ENCODE measurements at places on chromosomes 16 and 17. TPM values are rescaled to one million over a fixed set of nuclear protein-coding genes. Genes with fewer than 3 reads are reported as not detected.

The SOX8 gene
- 0.89 TPM for total RNA-seq

The AP2B1 gene
- total RNA-seq, result 67.3 TPM

The ACE gene
- total RNA-seq, result 3.4 TPM

The SOCS1 gene
- 1.4 TPM for total RNA-seq

The TOX3 gene
- total RNA-seq, result not detected

The KRTAP1-5 gene
- total RNA-seq, result 49.2 TPM

The KRTAP2-3 gene
- 13.4 TPM for total RNA-seq

The GRN gene
- 326 TPM for total RNA-seq

The PRSS33 gene
- total RNA-seq, result not detected

The MPP3 gene
- 6.3 TPM for total RNA-seq

The TMEM208 gene
- 24.9 TPM for total RNA-seq

DNA sequence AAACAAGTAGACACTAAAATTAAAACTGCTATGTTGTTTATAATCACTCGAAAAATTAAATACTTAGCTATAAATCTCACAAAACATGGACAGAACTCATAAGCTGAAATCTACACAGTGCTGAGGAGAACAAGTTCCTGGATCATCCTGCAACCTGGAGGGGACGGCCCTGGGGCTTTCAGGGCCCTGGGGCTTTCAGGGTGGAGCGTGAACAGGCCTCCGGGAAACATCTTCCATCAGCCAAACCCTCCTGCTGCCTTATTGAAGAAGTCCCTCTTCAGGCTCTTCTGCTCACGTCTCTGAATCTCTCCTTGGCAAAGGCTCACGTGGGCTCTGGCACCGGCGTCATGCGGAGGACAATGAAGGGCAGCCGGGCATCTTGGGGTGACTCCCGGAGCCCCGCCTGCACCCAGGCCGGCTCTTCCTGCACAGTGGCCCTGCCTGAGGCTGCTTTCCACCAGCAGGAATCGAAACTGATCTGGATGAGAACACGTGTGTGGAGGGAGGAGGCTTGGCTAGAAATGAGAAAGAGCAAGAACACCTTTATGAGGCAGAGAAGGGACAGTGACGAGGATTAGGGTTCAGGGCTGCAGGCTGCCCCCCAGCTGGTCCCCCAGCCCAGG is 127.3 kb downstream of the CDRT15L2 start:
- no peaks in the 10 kb centered on the region for H3K27me3 ChIP-seq
- peak; percentile 2 for DNase-seq
- no peaks in the 10 kb centered on the region for H3K4me1 ChIP-seq
- H3K4me3 ChIP-seq, result no peak overlapping the region
- no peaks in the 10 kb centered on the region for H3K36me3 ChIP-seq
- H3K27ac ChIP-seq, result no peak overlapping the region

- peaks cover 9% of the 10 kb centered on the region for H3K27me3 ChIP-seq
- DNase-seq, result peak; percentile 80
- no peak overlapping the region for H3K4me3 ChIP-seq
- no peaks in the 10 kb centered on the region for H3K36me3 ChIP-seq
Measured at GRCh38 chr17:33871720-33872540, 383.2 kb upstream of the CCL2 start.

GRCh38 chr16:82175627-82176026 is 5.6 kb upstream of the MPHOSPH6 start:
- H3K4me3 ChIP-seq, result no peak overlapping the region
- no peaks in the 10 kb centered on the region for H3K36me3 ChIP-seq
- no peak for DNase-seq
- H3K27ac ChIP-seq, result no peak overlapping the region
- H3K27me3 ChIP-seq, result peaks cover 4% of the 10 kb centered on the region
- H3K4me1 ChIP-seq, result no peaks in the 10 kb centered on the region

- no peaks in the 10 kb centered on the region for H3K27me3 ChIP-seq
- no peak overlapping the region for H3K4me3 ChIP-seq
- DNase-seq, result no peak
- H3K4me1 ChIP-seq, result no peaks in the 10 kb centered on the region
Measured at GRCh38 chr16:88477631-88478519, 24.8 kb downstream of the ZFPM1 start.

- no peak overlapping the region for H3K4me3 ChIP-seq
- 0 out of 2 replicates have a peak, but pooled peaks cover 11% of the 10 kb centered on the region for H3K4me1 ChIP-seq
- no peaks in the 10 kb centered on the region for H3K27me3 ChIP-seq
Measured at GRCh38 chr17:45384789-45385262, 47.8 kb downstream of the ARHGAP27 start.

- H3K27me3 ChIP-seq, result no peaks in the 10 kb centered on the region
- no peak for DNase-seq
- H3K4me1 ChIP-seq, result peaks cover 23% of the 10 kb centered on the region
- no peak overlapping the region for H3K27ac ChIP-seq
- H3K4me3 ChIP-seq, result no peak overlapping the region
- no peaks in the 10 kb centered on the region for H3K36me3 ChIP-seq
Measured at GRCh38 chr16:86572041-86572521, 5.5 kb downstream of the FOXC2 start.

- DNase-seq, result no peak
- no peak overlapping the region for H3K4me3 ChIP-seq
- peaks cover 76% of the 10 kb centered on the region for H3K4me1 ChIP-seq
- peak overlapping the region; percentile 16 for H3K27ac ChIP-seq
Measured at GRCh38 chr16:9105189-9105588, 13.7 kb downstream of the HAPSTR1 start.

GRCh38 chr16:88539652-88540345 is 30.4 kb upstream of the ZC3H18 start:
- no peak overlapping the region for H3K4me3 ChIP-seq
- no peaks in the 10 kb centered on the region for H3K36me3 ChIP-seq
- peaks cover 5% of the 10 kb centered on the region for H3K4me1 ChIP-seq
- H3K27ac ChIP-seq, result no peak overlapping the region

- no peaks in the 10 kb centered on the region for H3K36me3 ChIP-seq
- H3K27me3 ChIP-seq, result no peaks in the 10 kb centered on the region
- no peak overlapping the region for H3K27ac ChIP-seq
- peak overlapping the region; percentile 81 for H3K4me3 ChIP-seq
- no peaks in the 10 kb centered on the region for H3K4me1 ChIP-seq
Measured at GRCh38 chr17:42120161-42120769, 902 bp downstream of the KAT2A start.

GRCh38 chr16:52914428-52914827 is 138.3 kb downstream of the CHD9NB start:
- H3K4me1 ChIP-seq, result no peaks in the 10 kb centered on the region
- H3K27me3 ChIP-seq, result no peaks in the 10 kb centered on the region
- H3K4me3 ChIP-seq, result no peak overlapping the region
- no peaks in the 10 kb centered on the region for H3K36me3 ChIP-seq

DNA sequence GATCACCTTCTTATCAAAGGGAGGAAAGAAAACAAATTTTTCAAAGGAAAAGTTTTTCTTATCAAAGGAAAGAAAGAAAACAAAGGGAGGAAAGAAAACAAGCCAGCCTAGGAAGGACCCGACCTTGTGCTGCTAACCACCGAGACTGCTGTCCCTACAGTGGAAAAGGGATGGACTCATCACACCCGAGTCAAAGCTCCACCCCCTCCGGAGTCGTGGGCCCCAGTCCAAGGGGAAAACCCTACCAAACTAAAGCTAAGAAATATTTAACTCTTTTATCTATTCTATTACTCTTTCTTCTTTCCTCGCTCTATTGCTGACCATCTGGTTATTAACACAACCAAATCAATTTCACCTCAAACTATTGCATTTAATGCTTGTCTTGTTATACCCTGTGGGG is 6.1 kb upstream of the ENDOV start:
- H3K4me3 ChIP-seq, result no peak overlapping the region
- H3K27ac ChIP-seq, result no peak overlapping the region
- H3K27me3 ChIP-seq, result no peaks in the 10 kb centered on the region
- no peaks in the 10 kb centered on the region for H3K36me3 ChIP-seq

DNA sequence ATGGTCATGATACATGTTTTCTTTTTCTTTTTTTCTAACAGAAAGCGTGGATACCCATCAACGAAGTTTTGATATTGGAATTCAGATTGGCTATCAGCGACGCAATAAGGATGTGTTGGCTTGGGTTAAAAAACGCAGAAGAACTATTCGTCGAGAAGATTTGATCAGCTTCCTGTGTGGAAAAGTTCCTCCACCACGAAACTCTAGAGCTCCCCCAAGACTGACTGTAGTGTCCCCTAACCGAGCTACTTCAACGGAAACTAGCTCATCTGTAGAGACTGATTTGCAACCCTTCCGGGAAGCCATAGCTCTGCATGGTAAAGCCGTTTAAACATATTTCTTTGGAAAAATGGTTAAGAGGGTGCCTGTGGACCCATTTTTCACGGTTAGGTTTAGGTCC is 11.5 kb downstream of the HAPSTR1 start:
- H3K27ac ChIP-seq, result peak overlapping the region; percentile 84
- peaks cover 88% of the 10 kb centered on the region for H3K4me1 ChIP-seq
- DNase-seq, result no peak
- no peaks in the 10 kb centered on the region for H3K27me3 ChIP-seq

DNA sequence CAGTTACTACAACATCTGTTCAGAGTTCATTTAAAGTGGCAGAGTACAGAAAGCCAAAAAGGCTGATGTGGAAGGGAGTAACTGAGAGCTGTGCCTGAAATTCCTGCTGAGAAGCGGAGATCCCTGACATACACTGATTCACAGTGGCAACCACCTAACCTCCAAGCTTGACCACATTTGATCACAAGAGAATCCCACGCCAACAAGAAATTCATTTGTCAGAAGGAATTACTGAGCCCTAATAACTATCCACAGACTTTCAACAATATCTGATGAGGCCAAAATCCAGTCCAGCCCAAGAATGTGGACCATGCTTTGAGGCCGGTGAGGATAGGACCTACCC is 168.5 kb upstream of the RPH3AL start:
- no peak overlapping the region for H3K27ac ChIP-seq
- peaks cover 10% of the 10 kb centered on the region for H3K36me3 ChIP-seq
- no peak for DNase-seq
- no peak overlapping the region for H3K4me3 ChIP-seq
- no peaks in the 10 kb centered on the region for H3K4me1 ChIP-seq

DNA sequence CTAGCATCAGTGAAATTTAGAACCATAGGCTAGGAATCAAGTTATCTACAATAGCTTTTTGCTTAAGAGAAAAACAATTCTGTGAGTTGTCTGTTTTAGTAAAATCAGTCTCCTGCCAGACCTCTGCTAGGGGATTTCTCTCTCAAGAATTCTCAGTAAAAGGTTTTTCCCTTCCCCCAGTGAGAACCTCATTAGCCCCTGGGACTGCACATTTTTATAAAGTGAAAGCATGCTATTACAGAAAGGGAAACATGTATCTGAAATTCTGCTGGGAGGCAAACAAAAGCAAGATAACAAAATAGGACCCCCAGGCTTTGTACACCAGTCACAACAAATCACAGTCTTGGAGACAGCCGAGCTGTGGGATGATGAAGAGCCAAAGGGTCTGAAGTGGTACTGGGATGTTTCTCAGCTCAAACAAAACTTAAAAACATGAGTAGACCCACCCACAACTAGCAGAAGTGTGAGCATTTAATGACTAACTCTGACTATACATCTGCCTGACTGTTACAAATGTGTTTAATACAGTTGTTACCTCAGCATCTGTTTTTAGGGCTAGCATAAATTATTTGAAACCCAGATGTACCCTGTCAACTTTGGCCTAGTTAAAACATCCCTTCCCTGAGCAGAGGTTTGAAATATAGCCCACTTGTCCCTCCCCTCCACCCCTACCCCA is 20.0 kb upstream of the GLG1 start:
- H3K27me3 ChIP-seq, result no peaks in the 10 kb centered on the region
- H3K4me3 ChIP-seq, result no peak overlapping the region
- peaks cover 13% of the 10 kb centered on the region for H3K4me1 ChIP-seq
- H3K27ac ChIP-seq, result peak overlapping the region; percentile 43
- peaks cover 72% of the 10 kb centered on the region for H3K36me3 ChIP-seq
- peak; percentile 64 for DNase-seq

DNA sequence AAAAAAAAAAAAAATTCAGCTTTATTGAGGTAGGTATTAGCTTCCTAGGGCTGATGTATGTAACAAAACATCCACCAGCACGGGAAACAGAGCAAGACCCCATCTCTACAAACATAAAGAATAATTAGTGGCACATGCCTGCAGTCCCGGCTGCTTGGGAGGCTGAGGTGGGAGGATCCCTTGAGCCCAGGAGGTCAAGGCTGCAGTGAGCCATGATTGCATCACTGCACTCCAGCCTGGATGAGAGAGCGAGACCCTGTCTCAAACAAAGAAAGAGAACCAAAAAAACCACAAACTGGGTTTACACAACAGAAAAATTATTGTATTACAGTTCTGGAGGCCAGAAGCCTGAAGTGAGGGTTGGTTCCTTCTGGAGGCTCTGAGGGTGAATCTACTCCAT is 4.0 kb upstream of the MMP25 start:
- H3K4me3 ChIP-seq, result no peak overlapping the region
- H3K27me3 ChIP-seq, result peaks cover 37% of the 10 kb centered on the region

- H3K27ac ChIP-seq, result no peak overlapping the region
- no peak overlapping the region for H3K4me3 ChIP-seq
- H3K36me3 ChIP-seq, result no peaks in the 10 kb centered on the region
- no peaks in the 10 kb centered on the region for H3K27me3 ChIP-seq
- H3K4me1 ChIP-seq, result no peaks in the 10 kb centered on the region
- DNase-seq, result no peak
Measured at GRCh38 chr16:87274794-87275193, 42.4 kb downstream of the C16orf95 start.

GRCh38 chr16:10584981-10585438 is 4.6 kb upstream of the EMP2 start:
- H3K27ac ChIP-seq, result peak overlapping the region; percentile 61
- DNase-seq, result peak; percentile 83
- no peaks in the 10 kb centered on the region for H3K36me3 ChIP-seq
- H3K4me3 ChIP-seq, result peak overlapping the region; percentile 36

GRCh38 chr17:37312137-37312923 is 63.5 kb upstream of the C17orf78 start:
- H3K36me3 ChIP-seq, result no peaks in the 10 kb centered on the region
- peak; percentile 27 for DNase-seq
- no peak overlapping the region for H3K4me3 ChIP-seq
- H3K27me3 ChIP-seq, result no peaks in the 10 kb centered on the region

DNA sequence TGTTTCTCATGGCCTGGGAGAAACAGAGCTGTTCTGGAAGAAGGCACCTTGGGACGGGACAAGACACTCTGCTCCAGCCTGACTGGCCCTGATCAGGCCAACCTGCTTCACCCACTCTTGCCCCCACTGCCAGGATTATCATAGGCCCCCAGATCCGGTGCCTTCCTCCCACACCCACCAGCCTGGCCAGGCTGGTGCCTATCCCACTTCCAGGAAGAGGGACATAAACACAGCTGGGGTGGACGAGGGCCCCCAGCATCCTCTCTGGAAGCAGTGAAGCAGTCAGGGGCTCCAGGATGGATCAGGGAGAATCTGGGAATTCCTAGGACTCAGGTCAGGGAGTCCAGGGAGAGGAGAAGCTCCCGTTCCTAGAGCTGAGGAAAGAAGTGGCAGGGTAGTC is 16.9 kb upstream of the ITGA3 start:
- H3K27me3 ChIP-seq, result no peaks in the 10 kb centered on the region
- H3K27ac ChIP-seq, result no peak overlapping the region
- H3K36me3 ChIP-seq, result no peaks in the 10 kb centered on the region
- DNase-seq, result no peak
- H3K4me1 ChIP-seq, result peaks cover 36% of the 10 kb centered on the region

- H3K4me3 ChIP-seq, result no peak overlapping the region
- H3K36me3 ChIP-seq, result no peaks in the 10 kb centered on the region
- H3K27me3 ChIP-seq, result no peaks in the 10 kb centered on the region
- no peak overlapping the region for H3K27ac ChIP-seq
- peaks cover 19% of the 10 kb centered on the region for H3K4me1 ChIP-seq
- peak; percentile 69 for DNase-seq
Measured at GRCh38 chr16:75311383-75311938, 60.0 kb upstream of the BCAR1 start.
